ENCODE measurements at places on chromosomes 6 and 20.

GRCh38 chr20:39654171-39654570, 692.0 kb downstream of the DHX35 start:
- DNase-seq, result no peak

DNA sequence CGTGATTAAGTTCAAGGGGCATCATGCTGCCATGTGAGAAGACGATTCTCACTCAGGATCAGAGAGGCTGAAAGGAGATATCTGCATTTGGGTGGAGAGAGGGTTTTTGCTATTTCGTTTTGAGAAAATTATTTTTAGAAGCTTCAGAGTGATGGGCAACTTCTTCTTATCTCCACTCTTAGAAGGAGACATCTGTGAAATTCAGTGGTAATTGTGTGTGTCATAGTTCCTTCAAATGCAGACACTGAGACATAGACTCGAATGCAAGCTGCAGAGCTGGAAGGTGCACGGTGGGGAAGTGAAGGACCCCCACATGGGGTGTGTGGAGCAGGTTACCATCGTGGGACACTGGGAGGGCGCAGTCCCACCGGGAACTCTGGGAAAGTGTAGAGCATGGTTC, 116.8 kb downstream of the PRND start:
- DNase-seq, result no peak

DNA sequence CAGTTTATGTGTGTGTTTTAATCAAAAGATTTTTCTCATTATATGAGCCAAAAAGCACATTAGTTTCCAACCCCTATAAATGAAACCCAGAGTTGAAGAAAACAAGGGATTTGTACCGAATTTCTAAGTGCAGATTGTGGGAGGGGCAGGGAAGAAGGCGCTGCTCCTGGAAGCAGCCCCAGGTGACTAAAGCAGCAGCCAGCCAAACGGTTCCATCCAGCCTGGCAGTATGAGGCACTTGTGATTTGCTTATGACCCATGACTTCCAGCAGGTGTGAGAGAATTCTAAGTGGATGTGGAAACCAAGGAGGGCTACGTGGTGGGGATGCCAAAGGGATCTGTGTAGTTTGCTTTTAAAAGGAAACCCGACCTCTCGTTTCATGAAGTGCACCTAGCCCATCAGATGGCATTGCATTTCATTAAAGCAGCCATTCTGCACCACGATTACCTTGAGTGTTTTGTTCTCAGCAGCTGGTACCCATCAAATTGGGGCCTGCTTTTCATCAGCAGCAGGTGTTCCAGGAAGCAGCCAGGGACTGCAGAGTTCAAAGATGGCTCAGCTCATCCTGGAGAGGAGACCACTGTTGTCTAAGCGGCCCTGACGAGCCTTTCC, 79.1 kb downstream of the DTD1 start:
- no peak for DNase-seq

GRCh38 chr6:57262901-57263694, 41.0 kb upstream of the RAB23 start:
- no peak for DNase-seq

DNA sequence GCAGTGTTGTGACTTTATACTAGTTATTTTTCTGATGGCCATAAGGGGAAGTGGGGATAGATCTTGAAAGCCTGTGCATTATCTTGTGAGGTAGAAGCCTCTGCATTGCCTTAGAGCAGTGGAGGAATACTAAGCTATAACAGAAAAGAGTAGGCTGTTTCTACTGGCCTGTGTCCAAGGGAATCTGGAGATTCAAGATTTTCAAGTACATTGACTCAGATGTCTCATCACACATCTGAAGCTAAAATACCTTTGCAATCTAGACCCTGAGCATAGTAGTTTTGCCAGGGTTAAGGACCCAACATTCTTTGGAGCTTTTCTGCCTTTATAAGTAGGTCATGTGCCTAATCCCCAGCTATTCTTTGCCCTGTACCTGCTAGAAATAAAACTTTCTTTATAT, 272.3 kb downstream of the TENT5A start:
- DNase-seq, result no peak

- DNase-seq, result no peak
These were observed 20.2 kb downstream of the SNHG17 start for GRCh38 chr20:38414769-38415450.

DNA sequence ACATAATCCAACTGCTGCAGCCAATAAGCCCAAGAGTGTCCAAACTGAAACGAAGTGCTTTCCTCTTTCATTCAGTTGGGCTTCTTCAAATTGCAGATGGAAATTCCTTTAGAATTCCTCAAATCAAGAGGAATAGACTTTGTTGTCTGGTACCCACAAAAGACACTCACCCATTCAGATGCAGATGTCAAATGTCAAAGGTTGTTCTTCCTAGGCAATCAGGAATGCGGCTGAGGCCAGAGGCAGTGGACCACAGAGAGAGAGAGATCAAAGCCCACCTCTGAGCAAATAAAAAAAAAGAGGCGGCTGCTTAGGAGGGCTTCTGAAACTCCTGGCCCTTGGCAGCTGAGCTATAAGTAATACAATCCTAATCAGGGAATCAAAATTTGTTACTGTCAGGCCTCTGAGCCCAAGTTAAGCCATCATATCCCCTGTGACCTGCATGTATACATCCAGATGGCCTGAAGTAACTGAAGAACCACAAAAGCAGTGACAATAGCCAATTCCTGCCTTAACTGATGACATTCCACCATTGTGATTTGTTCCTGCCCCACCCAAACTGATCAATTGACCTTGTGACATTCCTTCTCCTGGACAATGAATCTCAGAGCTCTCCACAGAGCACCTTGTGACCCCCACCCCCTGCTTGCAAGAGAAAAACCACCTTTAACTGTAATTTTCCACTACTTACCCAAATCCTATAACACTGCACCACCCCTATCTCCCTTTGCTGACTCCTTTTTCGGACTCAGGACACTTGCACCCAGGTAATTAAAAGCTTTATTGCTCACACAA, 303.0 kb upstream of the GJE1 start:
- no peak for DNase-seq

DNA sequence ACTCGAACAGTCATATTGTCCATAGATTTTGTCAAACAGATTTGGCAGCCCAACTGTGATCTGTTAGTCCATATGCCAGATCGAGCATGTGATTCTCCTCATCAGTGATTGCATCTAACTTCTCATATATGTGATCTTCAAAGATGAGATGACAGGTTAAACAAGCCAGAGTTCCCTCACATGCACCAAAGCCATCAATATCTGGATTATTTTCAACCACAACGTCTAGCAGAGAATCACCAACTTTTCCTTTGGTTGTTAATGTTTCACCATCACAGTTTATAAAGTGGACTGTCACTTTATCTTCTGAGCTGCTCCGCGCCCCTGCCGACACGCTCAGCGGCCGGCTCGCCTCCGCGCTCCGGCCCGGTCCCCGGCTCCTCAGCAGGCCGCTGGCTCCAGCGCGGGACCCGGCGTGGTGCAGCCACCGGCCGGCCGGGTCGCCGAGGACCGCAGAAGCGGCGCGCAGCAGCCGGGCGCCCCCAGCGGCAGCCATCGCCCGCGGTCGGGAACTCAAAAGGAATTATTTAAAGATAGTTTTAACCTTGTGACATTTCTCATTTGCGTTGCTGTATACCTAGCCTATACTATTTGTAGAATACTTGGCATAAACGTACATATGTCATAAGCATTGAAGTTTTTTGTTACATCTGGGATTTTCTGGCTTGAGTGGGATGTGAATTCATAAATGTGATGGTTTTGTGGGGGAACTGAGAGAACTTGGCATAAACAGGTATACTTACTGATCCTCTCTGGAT, 40.1 kb upstream of the DYNLRB1 start:
- no peak for DNase-seq

DNA sequence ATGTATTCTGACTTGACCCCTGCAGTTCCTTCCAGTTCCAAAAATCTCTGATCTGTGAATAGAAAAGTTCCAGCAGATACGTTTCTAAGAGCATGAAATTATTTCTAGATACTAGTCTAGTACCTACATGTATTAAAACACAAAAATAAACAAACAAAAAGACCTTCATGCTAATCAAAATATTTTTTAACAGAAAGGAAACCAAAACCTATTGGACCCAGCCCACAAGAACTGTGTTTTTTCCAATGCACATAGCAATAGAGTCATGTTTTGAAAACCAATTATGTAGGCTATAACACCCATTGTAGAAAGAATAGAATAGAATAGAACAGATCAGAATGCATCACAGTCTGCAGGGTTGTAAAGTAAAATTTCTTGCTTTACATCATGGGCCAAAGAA, 158.6 kb upstream of the TNFAIP3 start:
- DNase-seq, result no peak

DNA sequence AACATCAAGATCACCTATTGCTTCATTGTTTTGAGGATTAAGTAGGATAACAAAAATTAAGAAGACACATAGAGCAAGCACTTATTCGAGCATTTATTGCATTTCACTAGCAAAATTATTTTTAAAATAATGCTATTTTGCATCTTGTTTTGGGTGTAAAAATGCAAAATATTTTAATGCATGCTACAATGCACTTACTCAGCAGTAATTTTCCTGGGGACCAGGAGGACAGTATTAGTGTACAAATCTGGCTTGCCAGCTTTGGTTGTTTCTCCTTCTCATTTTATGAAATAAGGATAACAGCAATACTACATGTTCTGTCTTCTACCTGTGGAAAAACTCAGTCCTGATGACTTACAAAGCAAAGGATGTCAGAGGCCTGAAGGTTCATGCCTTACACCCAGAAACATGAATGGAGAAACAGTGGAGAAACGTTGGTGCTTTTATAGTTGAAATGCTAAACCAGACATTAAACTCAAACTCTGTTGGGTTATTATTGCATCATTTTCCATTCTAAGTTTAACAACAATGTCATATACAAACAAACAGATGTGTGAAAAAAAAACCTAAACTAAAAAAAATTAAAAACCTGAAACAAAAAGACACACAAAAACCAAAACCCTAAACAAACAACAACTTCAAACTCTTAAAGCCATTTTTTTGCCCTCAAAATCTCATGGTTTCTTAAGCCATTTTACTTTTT, 50.2 kb upstream of the ATXN1 start:
- no peak for DNase-seq

DNA sequence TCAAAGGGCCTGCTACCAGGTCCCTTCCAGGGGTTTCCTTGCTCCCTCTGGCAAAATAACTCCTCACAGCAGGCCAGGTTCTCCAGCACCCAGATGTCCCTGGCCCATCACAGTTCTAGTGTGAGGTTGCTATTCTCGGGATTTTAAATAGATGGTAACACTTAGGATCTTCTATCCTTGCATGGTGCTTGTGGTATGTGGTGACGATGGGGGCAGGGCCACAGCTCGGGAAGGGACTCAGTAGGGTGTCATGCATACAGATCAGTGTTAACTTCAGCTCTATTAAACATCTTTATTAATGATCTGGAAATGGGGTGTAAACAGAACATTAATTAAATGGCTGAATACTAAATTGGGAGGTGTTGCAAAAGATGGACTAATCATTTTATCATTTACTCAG, 323.8 kb downstream of the QKI start:
- DNase-seq, result no peak

DNA sequence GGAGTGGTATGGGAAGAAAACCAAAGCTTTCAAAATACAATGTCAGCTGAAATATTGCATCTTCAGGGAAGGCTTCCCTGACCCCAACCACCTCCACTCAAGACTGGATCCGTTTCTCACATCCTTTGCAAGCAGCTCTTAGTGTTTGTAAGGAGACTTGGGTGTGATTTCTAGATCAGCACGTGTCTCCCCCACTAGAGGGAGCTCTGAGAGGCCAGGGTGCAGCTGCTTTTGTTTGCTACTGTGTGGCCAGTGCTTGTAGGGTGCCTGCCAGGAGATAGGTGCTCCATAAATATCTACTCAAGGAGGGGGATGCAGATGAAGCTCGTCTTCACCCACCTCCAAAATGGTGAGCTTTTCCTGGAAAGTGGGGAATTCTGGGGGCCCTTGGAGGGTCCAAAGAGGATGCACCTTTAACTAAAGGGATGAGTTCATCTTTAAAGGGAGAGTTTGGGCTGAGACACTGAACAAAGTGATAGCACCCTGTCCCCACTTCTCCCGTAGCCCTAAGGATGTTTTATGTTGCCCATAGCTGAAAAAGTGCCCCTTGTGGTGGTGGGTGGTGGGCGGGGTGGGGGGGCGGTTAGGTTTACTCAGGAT, 52.6 kb upstream of the MAFB start:
- peak; percentile 81 for DNase-seq

DNA sequence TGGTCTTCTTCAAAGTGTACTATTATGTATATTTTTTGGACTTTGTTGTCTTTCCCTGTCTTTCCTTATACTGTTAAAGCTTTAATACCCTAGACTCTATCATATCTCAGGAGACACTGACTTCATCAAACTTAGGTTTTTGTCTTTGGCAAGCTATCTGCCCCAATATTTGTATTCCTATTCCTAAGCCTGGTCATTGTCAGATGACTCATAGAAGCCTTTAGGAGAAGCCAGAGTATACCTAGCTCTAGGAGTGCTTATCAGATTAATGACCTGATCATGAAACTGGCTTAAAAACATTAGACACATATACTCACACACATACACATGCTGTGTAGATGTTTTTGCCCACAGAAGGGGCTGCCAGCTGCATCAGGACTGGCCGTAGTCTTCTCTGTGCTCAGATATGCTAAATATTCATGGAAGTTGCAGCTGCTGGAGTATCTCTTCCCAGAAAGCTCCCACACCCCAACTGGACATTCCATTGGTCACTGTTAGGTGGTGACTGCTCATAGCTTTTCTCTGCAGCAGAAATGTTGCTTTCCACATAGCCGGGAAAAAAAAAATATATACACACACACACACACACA, 102.0 kb downstream of the ANKS1A start:
- DNase-seq, result no peak

GRCh38 chr20:7147220-7147601, 379.7 kb downstream of the BMP2 start:
- DNase-seq, result no peak

- peak; percentile 85 for DNase-seq
These were observed 55.4 kb downstream of the MRPL14 start for GRCh38 chr6:44071670-44072451.

Measured in COLO829 (cell line).